ENCODE measurements at places on chromosomes 1 and 21.

- DNase-seq, result peak; percentile 91
These were observed 45.8 kb downstream of the MIGA1 start for GRCh38 chr1:77825131-77825709.

DNA sequence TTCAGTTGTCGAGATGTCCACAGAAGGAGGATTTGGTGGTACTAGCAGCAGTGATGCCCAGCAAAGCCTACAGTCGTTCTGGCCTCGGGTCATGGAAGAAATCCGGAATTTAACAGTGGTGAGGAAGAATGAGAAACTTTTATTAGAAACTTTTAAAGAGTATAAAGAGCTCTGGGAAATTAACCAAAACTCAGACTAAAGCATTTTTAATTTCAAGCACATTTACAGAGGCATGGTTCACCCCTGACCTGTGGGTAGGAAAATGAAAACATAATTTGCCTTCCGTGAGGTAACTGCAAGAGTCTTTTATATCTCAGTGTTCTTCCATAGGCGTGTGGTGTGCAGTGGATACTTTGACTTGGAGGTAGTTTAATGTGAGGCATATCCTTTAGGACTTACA, 44.8 kb upstream of the KCNQ4 start:
- DNase-seq, result no peak

DNA sequence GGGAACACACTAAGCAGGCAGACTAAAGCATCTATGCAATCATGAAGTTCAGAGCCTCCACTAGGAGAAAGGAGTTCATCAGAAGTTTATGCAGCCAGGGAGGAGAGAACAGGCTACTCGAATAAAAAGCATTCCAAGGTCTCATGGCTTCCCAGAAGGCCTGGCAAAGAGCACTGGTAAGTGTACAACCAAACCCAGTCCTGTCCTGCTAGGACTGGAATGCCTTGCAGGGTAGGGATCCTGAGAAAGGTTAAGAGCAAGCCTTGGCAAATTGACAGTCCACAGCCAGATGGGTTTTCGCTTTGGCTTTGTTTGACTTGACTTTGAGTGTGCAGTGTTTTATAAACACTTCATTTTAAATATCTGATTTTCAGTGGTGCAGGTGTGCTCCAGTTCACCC, 133.6 kb upstream of the ATP1B1 start:
- DNase-seq, result no peak

GRCh38 chr21:37210130-37210529, 57.0 kb downstream of the VPS26C start:
- DNase-seq, result no peak

- DNase-seq, result peak; percentile 74
These were observed 9.0 kb upstream of the RHBG start for GRCh38 chr1:156359973-156360372.

DNA sequence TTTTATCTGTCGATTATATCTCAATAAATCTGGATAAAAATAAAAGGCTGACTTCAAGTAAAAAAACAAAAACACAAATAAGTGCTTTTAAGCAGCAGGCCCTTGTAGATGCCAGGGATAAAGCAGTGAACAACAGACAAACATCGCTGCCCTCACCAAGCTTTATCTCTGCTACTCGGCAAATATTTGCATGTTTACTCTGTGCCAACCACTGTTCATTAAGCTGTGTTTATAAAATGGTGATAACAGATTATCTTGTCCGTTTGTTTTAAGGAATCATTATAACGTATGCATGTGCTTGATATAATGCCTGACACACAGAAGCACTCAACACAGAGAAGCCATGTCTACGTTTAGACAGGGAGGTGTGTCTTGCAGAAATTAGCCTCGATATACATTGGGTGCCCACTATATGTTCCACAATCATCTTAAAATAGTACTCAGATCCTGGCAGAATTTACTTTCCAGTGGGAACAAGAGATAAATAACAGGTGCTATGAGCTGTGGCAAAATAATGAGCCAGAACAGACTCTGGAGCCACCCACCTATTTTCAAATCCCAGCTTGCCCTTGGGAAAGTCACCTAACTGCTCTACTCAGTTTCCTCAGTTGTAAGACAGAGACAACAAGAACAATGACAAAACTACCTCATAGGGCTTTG, 47.2 kb downstream of the TRIT1 start:
- DNase-seq, result no peak

DNA sequence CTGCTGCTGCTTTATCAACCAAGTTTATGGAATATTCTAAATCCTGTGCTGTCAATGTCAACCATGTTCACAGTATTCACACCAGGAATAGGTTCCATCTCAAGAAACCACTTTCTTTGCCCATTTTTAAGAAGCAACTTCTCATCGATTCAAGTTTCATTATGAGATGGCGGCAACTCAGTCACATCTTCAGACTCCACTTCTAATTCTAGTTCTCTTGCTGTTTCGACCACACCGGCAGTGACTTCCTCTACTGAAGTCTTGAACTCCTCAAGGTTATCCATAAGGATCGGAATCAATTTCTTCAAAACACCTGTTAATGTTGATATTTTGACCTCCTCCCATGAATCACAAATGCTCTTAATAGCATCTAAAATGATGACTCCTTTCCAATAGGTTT, 39.7 kb upstream of the IFNLR1 start:
- DNase-seq, result no peak

GRCh38 chr1:156608036-156608674, 6.9 kb upstream of the GPATCH4 start:
- DNase-seq, result peak; percentile 76

DNA sequence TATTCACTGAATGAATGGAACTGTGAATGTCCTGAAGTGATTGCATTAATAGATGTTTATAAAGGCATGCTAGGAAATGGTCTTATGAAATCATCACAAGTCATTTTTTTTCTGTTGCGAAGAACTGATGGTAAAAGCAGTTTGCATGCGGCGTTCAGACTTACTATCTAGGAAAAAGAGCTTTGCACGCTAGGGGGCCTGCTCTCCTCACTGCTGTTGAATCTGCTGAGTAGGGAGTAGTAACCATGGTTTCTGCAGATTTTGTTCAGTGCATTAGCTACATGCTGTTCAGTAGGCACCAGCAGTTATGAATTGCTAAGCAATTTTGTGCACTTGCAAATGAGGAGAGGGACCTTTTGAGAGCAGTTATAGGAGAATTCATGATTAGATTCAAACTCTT, 57.9 kb downstream of the CENPF start:
- DNase-seq, result peak; percentile 87

DNA sequence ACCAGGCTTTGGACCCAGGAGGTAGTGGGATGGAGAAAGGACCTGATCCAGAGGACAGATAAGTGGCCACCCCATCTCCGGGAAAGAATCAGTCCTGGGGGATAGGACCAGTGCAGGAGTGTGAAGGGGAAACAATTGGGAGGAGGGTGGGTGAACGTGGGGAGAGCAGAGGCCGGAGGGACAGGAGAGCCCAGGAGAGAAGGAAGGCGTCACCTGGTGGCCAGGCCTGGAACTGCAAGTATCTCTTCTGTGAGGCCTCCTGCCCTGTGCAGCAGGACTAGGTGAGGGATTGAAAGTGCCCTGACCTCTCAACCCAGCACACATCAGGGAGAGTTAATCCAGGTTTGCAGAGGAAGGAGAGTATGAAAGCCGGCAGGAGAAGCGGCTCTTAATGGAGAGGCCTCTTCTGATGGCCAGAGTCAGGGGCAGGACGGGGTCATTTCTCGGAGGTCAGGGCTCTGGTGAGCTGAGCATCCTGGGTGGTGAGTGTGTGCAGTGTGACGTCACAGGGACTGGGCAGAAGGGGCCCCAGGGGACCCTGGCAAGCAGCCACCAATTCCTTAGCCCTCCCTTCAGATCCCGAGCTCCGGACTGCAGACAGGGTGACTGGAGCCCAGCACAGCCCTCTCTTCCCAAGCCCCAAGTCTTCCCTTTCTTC, 9.2 kb upstream of the LAD1 start:
- DNase-seq, result peak; percentile 72

GRCh38 chr1:180382326-180383115, 119.9 kb downstream of the ACBD6 start:
- DNase-seq, result peak; percentile 7

DNA sequence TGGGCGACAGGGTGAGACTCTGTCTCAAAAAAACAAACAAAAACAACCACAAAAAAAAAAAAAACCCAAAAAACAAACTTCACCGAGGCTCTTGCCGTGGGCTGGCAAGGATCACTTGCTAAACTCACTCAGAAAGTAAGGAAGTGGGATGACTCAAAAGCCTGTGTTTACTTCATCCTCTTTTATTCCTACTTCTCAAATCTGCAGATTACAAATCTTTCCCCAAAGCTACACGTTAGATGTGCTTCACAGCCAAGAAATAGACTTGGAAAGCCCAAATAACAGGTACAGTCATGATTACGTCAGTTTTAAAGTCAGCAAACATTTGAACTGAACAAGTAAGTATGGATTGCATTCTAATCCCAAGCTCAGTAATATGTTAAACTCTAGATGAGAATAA, 359.3 kb downstream of the ADGRL2 start:
- DNase-seq, result peak; percentile 77

DNA sequence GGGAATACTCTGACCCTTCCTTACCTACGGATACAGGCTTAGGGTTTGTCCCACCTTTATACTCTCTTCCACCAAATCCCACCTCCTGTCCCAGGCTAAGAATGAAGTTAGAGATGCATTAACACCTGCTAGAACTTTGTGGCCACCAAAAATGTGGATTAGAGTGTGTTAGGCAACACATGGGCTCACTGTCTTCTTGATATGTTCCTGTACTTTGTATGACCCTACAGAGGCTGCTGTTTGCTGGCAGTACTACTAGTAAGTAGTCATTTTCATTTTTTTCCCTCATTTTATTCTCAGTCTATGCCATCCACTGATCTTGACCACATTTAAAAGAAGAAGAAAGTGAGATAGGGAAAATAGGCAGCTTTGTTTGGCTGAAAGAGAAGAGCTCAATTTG, 21.0 kb upstream of the TMEM39B start:
- DNase-seq, result no peak

DNA sequence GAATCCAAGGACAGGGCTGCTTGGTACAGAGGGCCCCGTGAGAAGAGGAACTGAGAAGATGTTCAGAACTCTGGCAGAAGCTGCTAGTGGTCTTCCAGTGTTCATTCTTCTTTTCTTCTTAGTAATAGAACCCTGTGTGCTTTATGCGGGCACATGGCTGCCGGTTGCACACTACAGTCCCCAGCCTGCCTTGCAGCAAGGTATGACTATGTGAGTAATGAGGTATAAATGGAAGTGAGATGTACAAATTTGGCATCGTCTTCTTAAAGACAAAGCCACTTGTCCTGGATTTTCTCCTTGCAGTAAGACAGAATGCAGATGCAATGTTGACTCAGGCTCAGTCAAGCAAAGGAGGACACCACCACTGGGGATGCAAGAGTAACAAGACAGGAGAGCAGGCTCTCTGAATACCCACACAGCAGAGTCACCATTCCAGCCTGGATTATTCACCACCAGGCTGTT, 15.0 kb upstream of the ATP1B1 start:
- peak; percentile 31 for DNase-seq

GRCh38 chr1:119470958-119471357, 36.1 kb upstream of the HSD3B1 start:
- no peak for DNase-seq

- DNase-seq, result no peak
These were observed 30.4 kb downstream of the TRIT1 start for GRCh38 chr1:39852876-39853275.

GRCh38 chr1:230231774-230232145, 164.7 kb downstream of the GALNT2 start:
- DNase-seq, result peak; percentile 88

- DNase-seq, result no peak
These were observed 3.2 kb downstream of the GSTM2 start for GRCh38 chr1:109671067-109671466.

DNA sequence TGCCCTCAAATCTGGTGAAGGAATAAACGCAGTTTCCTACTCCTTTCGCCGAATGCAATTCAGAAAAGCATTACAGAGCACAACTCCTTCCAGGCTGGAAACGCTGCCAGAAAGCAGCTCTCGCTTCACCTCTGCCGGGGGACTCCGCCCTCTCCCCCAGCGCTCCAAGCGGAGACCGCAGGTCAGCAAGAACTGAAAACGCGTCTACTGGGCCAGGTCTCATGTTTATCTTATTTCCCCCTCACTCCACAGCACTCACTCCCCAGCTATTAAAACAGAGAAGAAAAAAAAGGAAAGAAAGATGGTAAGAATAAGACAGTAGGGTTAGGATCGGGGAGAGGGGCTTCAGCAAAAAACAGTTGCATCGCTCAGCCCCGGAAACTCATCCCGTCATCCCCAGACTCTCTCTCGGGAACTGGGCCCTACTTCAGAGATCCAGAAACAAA, 833 bp upstream of the RCOR3 start:
- peak; percentile 71 for DNase-seq

GRCh38 chr1:4016351-4017130, 116.5 kb upstream of the C1orf174 start:
- no peak for DNase-seq

GRCh38 chr1:68149110-68149798, 83.1 kb downstream of the WLS start:
- no peak for DNase-seq

DNA sequence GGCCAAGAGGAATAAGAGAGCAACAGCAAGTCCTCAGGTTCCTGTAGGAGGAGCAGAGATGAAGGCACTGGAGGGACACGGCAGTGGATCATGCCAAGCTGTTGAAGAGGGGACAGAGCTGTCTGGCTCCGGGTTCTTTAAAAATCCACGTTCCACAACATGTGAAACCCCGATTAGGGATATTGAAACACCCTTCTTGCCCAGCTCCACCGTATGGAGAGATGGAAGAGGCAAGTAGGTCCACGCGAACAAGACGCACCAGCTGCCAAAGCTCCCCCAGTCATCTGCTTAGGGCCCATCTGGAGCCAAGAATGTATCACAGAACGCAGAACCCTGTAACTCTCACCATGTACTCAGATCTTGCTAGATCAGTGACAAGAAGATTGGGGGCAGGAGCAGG, 3.9 kb downstream of the C1orf198 start:
- DNase-seq, result no peak

GRCh38 chr1:192952646-192953045, 106.5 kb downstream of the UCHL5 start:
- DNase-seq, result peak; percentile 47

DNA sequence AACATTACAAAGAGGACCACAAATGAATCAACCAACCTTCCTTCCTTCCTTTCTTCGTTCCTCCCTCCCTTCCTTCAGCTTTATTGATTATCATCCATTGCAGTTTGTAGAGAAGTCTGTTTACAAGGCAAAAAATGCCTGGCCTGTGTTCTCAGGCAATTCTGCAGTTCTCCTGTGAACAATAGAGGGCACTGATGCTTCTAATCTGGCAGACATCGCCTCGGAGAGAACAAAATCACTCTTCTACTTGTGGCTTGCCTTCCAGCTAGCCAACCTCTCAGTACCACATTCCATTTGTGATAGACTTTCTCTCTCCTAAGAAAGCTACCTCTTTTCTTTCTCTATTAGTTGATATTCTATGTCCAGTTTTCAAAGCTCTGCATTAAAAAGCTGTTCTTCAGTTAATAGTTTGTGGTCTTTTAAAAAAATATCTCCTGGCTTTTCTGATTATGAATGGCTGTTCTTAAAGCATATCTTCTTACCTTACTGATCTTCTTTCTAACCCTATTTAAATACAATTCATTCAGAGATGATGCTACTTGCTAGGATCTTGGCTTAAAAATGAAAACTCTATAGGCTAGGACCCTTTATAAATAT, 26.9 kb upstream of the ESRRG start:
- DNase-seq, result peak; percentile 51

- DNase-seq, result no peak
These were observed 736 bp upstream of the ZMPSTE24 start for GRCh38 chr1:40257313-40257687.

GRCh38 chr1:59278780-59279354, 18.0 kb upstream of the FGGY start:
- DNase-seq, result no peak

GRCh38 chr21:46118316-46119143, 20.6 kb downstream of the COL6A2 start:
- peak; percentile 12 for DNase-seq

GRCh38 chr1:99855914-99856450, 5.8 kb downstream of the AGL start:
- no peak for DNase-seq
